WTC11 (cell line): ENCODE measurements at places on chromosomes 11 and 22. TPM values are rescaled to one million over a fixed set of nuclear protein-coding genes. Genes with fewer than 3 reads are reported as not detected.

DNA sequence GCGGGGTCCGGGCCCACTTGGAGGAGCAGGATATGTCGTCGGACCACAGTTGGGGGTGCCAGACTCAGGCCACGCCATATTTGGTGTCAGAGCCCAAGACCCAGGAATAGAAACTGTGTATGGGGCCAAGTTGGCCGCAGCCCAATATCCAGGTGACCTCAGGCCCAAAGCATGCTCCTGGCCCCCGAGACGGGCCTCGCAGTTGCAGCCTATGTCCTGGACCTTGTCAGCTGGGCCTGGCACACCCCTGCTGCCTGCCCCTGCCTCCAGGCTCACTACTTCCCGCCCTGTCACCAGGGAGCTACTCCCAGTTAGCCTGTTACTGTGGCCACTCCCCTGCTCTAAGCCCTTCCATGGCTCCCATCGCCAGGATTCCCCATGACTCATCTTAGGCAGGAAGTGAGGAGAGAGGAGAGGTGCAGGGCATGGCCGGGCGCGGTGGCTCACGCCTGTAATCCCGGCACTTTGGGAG is 23.1 kb downstream of the A4GALT start:
- H3K4me3 ChIP-seq, result no peak overlapping the region
- no peaks in the 10 kb centered on the region; the same call in 1 of the 2 replicates for H3K27me3 ChIP-seq
- peaks cover 33% of the 10 kb centered on the region for H3K4me1 ChIP-seq
- H3K27ac ChIP-seq, result peak overlapping the region; percentile 60; the same call in 1 of the 2 replicates

GRCh38 chr22:50444663-50445062 is 30.2 kb downstream of the SBF1 start:
- no peaks in the 10 kb centered on the region for H3K27me3 ChIP-seq
- DNase-seq, result no peak
- H3K36me3 ChIP-seq, result peaks cover 12% of the 10 kb centered on the region

GRCh38 chr22:44391015-44391414 is 78.3 kb upstream of the SHISAL1 start:
- no peaks in the 10 kb centered on the region for H3K36me3 ChIP-seq
- H3K27ac ChIP-seq, result no peak overlapping the region
- no peak overlapping the region for H3K4me3 ChIP-seq
- H3K27me3 ChIP-seq, result no peaks in the 10 kb centered on the region

DNA sequence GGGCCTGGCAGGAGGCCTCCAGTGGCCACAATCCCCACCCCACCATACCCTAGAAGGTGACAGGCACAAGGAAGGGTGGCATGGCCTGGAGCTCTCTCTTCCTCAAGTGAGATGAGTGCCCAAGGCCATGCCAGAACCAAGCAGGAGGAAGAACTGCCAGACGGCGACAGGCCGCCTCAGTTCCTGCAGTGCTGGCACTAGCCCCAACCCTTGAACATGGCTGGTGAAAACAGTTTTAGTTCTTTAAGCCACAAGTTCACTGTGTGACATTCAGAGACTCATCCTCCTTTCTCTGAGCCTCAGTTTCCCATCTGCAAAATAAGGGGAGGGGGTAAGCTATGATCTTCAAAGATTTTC is 9.8 kb downstream of the CHRDL2 start:
- no peak overlapping the region for H3K27ac ChIP-seq
- H3K27me3 ChIP-seq, result peaks cover 40% of the 10 kb centered on the region

DNA sequence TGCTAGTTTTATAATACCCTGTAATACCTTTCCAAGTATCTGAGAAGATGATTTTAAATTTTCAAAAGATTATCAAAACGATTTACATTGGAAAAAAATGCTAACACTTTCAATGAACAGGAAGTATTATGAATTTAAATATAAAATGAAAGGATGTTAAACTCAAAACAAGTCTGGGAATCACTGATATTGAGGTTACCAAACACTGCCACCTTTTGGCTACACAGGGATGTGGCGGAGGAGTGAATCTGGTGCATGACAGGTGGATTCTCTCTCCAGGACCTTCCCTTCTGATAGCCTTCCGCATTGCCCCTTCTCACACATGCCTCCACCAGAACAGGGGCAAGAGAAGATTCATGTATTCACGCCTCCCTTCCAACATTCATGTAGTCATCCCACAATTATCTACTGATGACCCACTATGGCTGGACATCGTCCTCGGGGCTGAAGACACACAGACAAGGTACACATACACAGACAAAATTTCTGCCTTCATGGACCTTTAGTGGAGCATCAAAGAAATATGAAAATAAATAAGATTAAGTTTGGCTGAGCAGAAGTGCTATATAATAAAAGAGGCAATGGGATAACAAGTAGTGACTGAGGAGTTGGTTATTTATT is 34.7 kb downstream of the ATG16L2 start:
- H3K36me3 ChIP-seq, result no peaks in the 10 kb centered on the region
- H3K27ac ChIP-seq, result no peak overlapping the region
- H3K4me3 ChIP-seq, result no peak overlapping the region
- peak; percentile 54 for DNase-seq

DNA sequence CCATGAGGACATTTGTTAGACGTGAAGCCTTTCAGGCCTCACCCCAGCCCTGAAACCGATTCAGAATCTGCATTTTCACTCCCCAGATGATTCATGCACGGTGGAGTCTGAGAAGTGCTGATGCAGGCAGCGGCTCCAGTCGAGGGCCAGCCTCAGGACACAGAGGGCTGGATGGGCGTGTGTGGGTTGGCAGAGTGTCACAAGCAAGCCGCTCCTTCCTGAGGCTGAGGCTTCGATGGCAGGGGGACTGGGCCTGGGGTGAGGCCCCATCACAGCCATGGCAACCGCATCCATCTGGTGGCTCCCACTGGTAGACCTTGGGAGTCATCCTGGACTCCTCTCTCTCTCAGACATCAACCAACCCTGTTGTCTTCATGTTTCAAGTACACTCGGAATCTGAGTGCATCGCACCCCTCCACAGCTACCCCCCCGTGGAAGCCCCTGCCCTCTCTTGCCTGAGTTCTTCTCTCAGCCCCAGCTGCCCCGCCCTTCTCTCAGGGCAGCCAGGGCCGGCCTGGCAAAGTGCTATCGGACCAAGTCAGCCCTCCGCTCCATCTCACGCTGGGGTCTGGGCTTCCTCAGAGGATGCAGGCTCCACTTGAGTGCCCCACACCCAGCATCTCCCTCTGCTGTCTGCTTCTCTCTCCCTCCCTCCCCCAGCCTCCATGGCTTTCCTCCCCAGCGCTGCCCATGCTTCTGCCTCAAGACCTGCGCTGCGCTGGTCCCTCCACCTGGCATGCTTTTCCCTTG is 10.6 kb downstream of the KCNC1 start:
- no peak for DNase-seq
- no peaks in the 10 kb centered on the region for H3K36me3 ChIP-seq
- no peak overlapping the region for H3K4me3 ChIP-seq
- H3K27me3 ChIP-seq, result no peaks in the 10 kb centered on the region; the same call in 1 of the 2 replicates

DNA sequence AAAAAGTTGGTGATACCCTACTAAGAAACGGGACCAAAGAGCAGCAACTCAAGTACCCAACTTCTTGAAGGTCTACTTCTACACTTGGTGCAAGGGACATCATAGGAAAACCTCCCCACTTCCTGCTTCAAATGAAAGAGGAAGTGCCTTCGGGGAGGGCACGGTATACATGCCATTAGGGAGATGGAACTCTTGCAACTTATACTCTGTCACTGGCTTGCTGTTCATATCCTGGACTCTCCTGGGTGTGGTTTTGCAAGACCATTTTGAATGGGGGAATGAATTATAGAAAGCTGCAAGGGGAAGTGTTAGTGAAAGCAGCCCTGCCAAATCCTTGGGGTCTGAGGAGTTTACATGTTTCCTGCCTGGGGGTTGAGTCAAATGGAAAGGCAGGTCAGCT is 41.9 kb downstream of the CSNK2A3 start:
- no peak for DNase-seq
- H3K4me1 ChIP-seq, result peaks cover 7% of the 10 kb centered on the region
- H3K27me3 ChIP-seq, result no peaks in the 10 kb centered on the region
- H3K27ac ChIP-seq, result no peak overlapping the region
- no peak overlapping the region for H3K4me3 ChIP-seq

GRCh38 chr11:69380921-69381581 is 87.1 kb downstream of the MYEOV start:
- no peak overlapping the region for H3K27ac ChIP-seq
- H3K27me3 ChIP-seq, result no peaks in the 10 kb centered on the region; the same call in 1 of the 2 replicates
- H3K36me3 ChIP-seq, result no peaks in the 10 kb centered on the region
- no peak overlapping the region for H3K4me3 ChIP-seq

GRCh38 chr11:68690671-68691401 is 6.5 kb downstream of the GAL start:
- H3K36me3 ChIP-seq, result peaks cover 29% of the 10 kb centered on the region
- H3K27me3 ChIP-seq, result peaks cover 9% of the 10 kb centered on the region
- DNase-seq, result no peak
- H3K4me3 ChIP-seq, result no peak overlapping the region
- peak overlapping the region; percentile 21 for H3K27ac ChIP-seq

DNA sequence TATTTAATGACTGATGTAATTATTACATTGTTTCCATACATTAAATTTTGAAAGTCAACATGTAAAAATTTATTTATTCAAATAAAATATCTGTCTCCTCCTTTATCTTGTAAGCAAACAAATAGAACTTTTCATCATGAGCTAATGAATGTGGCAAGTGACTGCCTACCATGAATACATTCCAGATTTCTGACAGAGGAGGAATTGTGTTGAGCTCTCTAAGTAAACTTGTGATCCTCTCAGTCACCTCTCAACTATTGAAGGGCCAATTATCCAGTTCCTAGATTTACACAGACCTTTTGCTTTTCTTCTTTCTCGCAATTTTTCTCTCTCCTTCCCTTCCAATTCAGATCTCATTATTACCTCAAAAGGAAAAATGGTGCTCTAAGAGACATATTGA is 21.5 kb downstream of the PRRG4 start:
- H3K36me3 ChIP-seq, result peaks cover 4% of the 10 kb centered on the region; the same call in 1 of the 2 replicates
- no peak for DNase-seq
- no peaks in the 10 kb centered on the region for H3K27me3 ChIP-seq
- no peak overlapping the region for H3K4me3 ChIP-seq
- no peak overlapping the region for H3K27ac ChIP-seq

GRCh38 chr11:569158-569885 is 6.9 kb upstream of the PHRF1 start:
- H3K36me3 ChIP-seq, result no peaks in the 10 kb centered on the region
- no peak overlapping the region for H3K27ac ChIP-seq
- peaks cover 16% of the 10 kb centered on the region for H3K27me3 ChIP-seq
- no peak for DNase-seq
- peaks cover 35% of the 10 kb centered on the region for H3K4me1 ChIP-seq
- peak overlapping the region; percentile 66 for H3K4me3 ChIP-seq

DNA sequence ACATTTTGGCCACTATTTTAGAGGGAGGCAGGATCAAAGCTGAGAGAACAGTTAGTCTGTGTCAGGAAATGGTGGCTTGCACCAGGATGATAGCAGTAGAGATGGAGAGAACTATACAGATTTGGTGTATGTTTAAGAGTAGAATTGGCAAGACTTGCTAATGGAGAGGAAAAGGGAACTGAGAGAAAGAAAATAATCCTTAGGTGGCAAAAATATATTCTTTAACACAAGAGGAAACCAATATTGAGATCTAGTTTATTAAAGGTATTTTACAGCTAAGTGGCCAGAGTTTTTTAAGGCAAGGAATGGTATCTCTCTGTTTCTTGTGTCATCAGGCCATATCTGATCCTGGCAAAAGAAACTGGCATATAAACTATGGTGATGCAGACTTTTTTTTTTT is 278.8 kb downstream of the TMEM135 start:
- DNase-seq, result no peak
- H3K36me3 ChIP-seq, result no peaks in the 10 kb centered on the region
- H3K4me1 ChIP-seq, result 0 out of 2 replicates have a peak, but pooled peaks cover 3% of the 10 kb centered on the region
- no peak overlapping the region for H3K27ac ChIP-seq
- H3K27me3 ChIP-seq, result no peaks in the 10 kb centered on the region

- peak; percentile 82 for DNase-seq
- no peak overlapping the region for H3K27ac ChIP-seq
- peak overlapping the region; percentile 36 for H3K4me3 ChIP-seq
- peaks cover 7% of the 10 kb centered on the region for H3K36me3 ChIP-seq
- peaks cover 47% of the 10 kb centered on the region for H3K27me3 ChIP-seq
- peaks cover 49% of the 10 kb centered on the region for H3K4me1 ChIP-seq
These were observed 303.6 kb downstream of the OPCML start for GRCh38 chr11:133228471-133229329.

GRCh38 chr11:6747097-6747668 is 24.6 kb downstream of the OR2AG2 start:
- peaks cover 2% of the 10 kb centered on the region; the same call in 1 of the 2 replicates for H3K27me3 ChIP-seq
- H3K4me1 ChIP-seq, result no peaks in the 10 kb centered on the region
- H3K4me3 ChIP-seq, result no peak overlapping the region
- no peak for DNase-seq

DNA sequence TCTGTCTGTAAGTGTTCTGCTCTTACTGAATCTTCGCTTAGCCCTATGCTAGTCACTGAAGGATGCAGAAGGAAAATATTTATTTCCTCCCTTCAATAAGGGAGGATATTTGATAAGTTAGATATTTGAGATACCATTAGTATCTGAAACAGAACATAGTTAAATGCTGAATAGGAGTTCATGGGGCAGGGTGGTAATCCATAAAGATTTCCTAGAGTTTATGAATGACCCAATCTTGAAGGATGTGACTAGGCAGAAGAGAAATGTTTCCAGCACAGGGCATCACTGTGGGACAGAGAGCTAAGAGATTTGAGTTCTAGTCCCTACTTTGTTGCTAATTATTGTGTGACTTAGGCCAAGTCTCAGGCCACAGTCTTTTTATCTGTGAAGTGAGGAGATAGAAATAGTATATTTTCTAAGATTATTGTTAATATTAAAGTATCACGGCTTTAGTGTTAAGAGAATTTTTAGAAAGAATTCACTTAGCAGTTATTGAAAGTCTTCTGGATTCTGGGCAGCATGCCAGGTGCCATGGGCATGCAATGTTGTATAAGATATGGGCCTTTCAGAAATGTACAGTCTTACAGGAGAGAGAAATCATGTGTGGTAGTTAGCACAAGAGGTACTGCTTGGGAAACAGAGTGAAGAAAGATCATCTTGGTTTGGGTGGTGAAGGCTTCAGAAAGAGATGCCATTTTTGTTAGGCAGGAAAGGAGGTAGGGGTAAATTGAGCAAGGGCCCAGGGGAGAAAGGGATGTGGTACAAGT is 24.0 kb downstream of the SWAP70 start:
- H3K4me3 ChIP-seq, result no peak overlapping the region
- no peaks in the 10 kb centered on the region for H3K27me3 ChIP-seq
- no peak overlapping the region for H3K27ac ChIP-seq
- no peak for DNase-seq
- H3K36me3 ChIP-seq, result no peaks in the 10 kb centered on the region; the same call in 1 of the 2 replicates
- peaks cover 21% of the 10 kb centered on the region for H3K4me1 ChIP-seq

TLCD5 gene
- 8.2 to 10.2 TPM (median 8.3 TPM) in 3 replicates for total RNA-seq

OR2AT4 gene
- total RNA-seq, result 0.02 TPM in 1 of 3 replicates, not detected in the others

ZP1 gene
- total RNA-seq, result not detected in 3 replicates

COMT gene
- total RNA-seq, result 30.8 to 38.0 TPM (median 36.1 TPM) in 3 replicates

NAALAD2 gene
- total RNA-seq, result 3.7 to 6.0 TPM (median 5.5 TPM) in 3 replicates

SORL1 gene
- 78.1 to 87.1 TPM (median 78.1 TPM) in 3 replicates for total RNA-seq

APOA5 gene
- 0.09 to 0.32 TPM (median 0.20 TPM) in 3 replicates for total RNA-seq

CACNA1I gene
- total RNA-seq, result 2.1 to 2.9 TPM (median 2.3 TPM) in 3 replicates

CASP4 gene
- 0.44 to 0.73 TPM (median 0.69 TPM) in 3 replicates for total RNA-seq

GSTT2B gene
- 16.6 to 23.2 TPM (median 19.8 TPM) in 3 replicates for total RNA-seq

NCAM1 gene
- total RNA-seq, result 5.4 to 5.9 TPM (median 5.5 TPM) in 3 replicates
